Naive thymus-derived CD8-positive, alpha-beta T cell (primary cell): ENCODE measurements at places on chromosomes 5 and 9. TPM values are rescaled to one million over a fixed set of nuclear protein-coding genes. Genes with fewer than 3 reads are reported as not detected.

DNA sequence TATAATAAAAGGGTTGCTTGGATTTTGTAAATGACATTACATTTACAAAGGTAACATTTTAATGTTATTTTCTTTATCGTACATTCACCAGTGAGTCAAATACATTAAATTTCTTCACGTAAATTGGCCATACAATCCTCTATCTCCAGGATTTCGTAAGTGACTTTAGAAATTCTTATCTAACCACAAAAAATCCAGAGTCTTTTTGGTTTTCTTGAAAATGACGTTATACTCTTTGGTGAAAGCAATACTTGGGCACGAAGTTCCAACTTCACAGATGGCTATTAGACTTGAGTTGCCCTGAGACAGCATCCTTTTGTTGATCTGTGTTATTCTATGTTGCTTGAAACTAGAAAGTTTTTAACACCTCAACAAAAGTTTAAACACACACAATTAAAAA lies 87.4 kb upstream of the CDH10 start:
- DNase-seq = no peak
- no peak overlapping the region for H3K27ac ChIP-seq
- H3K4me1 ChIP-seq = no peaks in the 10 kb centered on the region
- peaks cover 4% of the 10 kb centered on the region for H3K36me3 ChIP-seq

DNA sequence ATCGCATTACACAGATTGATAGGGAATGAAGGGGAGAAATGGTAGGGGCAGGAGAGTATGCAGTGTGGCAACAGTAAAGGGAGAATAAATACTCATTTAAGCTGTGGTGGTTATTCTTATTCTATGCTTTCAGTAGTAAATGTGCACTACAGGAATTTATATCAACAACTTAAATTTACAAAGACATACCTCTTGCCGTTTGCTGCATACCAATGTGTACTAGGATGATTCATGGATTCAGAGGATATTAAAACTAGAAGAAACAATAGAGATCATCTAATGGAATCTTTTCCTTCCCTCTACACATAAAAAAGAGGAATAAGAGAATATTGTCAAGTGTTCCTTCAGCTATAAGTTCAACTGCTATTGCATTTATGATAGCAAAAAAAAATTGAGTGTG lies 103.3 kb upstream of the RASA1 start:
- DNase-seq = no peak
- no peak overlapping the region for H3K4me3 ChIP-seq
- H3K27ac ChIP-seq = no peak overlapping the region
- H3K36me3 ChIP-seq = no peaks in the 10 kb centered on the region

DNA sequence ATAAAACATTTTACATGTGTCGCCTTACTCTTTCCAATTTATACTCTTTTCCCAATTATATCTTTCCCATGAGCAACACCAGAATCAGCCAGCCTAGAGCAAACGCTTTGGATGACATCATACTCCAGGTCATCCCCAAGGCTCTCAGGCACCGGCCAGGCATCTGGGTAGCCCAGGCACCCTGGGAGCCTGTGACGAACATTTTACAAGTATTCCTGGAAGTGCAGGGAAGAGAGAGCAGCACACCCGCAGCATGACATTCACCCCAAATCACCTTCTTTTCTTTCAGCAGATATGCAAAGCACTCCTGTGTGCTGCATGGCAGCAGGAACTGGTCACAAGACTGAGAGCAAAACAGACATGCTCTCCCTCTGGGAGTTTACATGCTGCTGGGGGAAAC lies 75.7 kb upstream of the SMIM23 start:
- no peaks in the 10 kb centered on the region for H3K36me3 ChIP-seq
- no peak for DNase-seq
- no peak overlapping the region for H3K27ac ChIP-seq
- no peaks in the 10 kb centered on the region for H3K4me1 ChIP-seq
- peaks cover 10% of the 10 kb centered on the region for H3K27me3 ChIP-seq

DNA sequence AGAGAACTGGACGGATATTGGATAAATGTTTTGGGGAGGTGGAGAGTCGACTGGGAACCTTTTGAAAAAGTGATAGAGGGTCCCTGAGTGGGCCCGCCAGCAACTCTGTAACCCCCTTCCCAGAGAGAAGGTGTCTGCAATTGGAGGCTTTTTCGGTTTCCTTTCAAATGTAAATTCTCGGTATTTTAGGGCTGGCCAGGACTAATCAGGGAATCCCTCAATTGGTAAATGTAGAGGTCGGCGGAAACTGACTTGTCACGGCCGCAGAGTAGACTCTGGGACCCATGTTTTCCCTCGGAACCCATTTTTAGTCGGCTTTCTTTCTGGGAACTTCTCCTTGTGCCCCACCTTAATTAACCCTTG lies 524 bp downstream of the CCNB1 start:
- no peak for DNase-seq
- H3K27me3 ChIP-seq = no peaks in the 10 kb centered on the region
- no peaks in the 10 kb centered on the region for H3K36me3 ChIP-seq
- H3K4me1 ChIP-seq = peaks cover 28% of the 10 kb centered on the region
- peak overlapping the region; percentile 92 for H3K4me3 ChIP-seq

KLF4 gene
- total RNA-seq = 0.82 TPM

DNA sequence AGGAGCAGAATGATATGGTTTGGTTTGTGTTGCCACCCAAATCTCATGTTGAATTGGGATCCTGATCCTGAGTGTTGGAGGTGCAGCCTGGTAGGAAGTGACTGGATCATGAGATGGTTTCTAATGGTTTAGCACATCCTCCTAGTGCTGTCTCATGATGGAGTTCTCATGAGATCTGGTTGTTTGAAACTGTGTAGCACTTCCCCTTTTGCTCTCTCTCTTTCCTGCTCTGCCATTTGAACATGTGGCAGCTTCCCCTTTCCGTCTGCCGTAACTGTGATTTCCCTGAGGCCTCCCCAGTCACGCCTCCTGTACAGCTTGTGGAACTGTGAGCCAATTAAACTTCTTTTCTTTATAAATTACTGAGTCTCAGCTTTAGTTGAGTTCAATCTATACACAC lies 756.8 kb upstream of the CDH6 start:
- H3K4me3 ChIP-seq = no peak overlapping the region
- H3K4me1 ChIP-seq = no peaks in the 10 kb centered on the region
- no peaks in the 10 kb centered on the region for H3K27me3 ChIP-seq
- no peak for DNase-seq
- H3K36me3 ChIP-seq = peaks cover 7% of the 10 kb centered on the region
- H3K27ac ChIP-seq = no peak overlapping the region

DNA sequence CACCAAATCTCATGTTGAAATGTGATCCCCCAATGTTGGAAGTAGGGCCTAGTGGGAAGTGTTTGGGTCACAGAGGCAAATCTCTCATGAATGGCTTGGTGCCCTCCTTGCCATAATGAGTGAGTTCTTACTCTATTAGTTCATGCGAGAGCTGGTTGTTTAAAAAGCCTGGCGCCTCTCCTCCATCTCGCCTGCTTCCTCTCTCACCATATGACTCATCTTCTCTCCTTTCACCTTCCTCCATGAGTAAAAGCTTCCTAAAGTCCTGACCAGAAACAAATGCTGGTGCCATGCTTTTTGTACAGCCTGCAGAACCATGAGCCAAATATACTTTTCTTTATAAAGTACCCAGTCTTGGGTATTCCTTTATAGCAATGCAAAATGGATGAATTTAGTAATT lies 20.9 kb upstream of the ARHGAP26 start:
- H3K27ac ChIP-seq = no peak overlapping the region
- no peak overlapping the region for H3K4me3 ChIP-seq
- H3K36me3 ChIP-seq = no peaks in the 10 kb centered on the region

DNA sequence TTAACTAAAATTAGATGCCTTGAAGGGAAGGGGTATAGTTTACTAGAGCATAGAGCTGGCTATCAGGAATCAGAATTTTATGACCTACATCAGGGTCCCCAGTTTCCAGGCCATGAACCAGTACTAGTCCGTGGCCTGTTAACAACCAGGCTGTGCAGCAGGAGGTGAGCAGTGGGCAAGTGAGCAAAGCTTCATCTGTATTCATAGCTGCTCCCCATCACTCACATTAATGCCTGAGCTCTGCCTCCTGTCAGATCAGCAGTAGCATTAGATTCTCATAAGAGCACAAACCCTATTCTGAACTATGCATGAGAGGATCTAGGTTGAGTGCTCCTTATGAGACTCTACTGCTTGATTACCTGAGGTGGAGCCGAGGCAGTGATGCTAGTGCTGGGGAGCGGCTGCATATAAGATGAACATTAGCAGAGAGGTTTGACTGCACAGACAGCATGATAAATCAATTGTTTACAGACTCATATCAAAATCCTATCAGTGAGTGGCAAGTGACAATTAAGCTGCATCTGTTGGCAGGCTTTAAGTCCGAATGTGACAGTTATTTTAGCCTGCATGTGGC lies 44.6 kb downstream of the TAF11L14 start:
- H3K36me3 ChIP-seq = no peaks in the 10 kb centered on the region
- H3K27me3 ChIP-seq = no peaks in the 10 kb centered on the region
- DNase-seq = no peak
- no peak overlapping the region for H3K27ac ChIP-seq
- H3K4me1 ChIP-seq = no peaks in the 10 kb centered on the region

GOLM1 gene
- total RNA-seq = 0.75 TPM

- no peaks in the 10 kb centered on the region for H3K4me1 ChIP-seq
- H3K27me3 ChIP-seq = no peaks in the 10 kb centered on the region
- H3K4me3 ChIP-seq = no peak overlapping the region
- DNase-seq = no peak
- no peaks in the 10 kb centered on the region for H3K36me3 ChIP-seq
Observed at GRCh38 chr5:25619273-25619672, 974.5 kb upstream of the CDH10 start.

- H3K4me1 ChIP-seq = peaks cover 3% of the 10 kb centered on the region
- no peak for DNase-seq
- H3K4me3 ChIP-seq = no peak overlapping the region
- no peaks in the 10 kb centered on the region for H3K36me3 ChIP-seq
- no peak overlapping the region for H3K27ac ChIP-seq
Observed at GRCh38 chr5:15004506-15004905, 132.9 kb upstream of the ANKH start.

DNA sequence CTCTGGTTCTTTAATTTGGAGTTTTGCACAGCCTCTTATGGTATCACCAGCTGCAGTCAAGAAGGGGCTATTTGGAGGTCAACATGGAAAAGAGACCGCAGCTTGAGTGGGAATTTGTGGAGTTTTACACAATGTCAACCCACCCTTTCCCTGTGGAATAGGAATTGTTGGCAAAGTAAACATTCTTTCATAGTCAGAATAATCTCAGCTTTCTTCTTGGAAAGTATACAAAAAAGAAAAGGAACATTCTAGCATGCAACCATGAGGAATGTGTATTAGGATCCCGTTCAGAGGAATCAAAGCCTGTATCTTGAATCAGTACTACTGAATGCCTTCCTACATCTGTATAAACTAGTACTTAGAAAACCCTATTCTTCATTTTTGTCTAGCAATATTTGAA lies 107.6 kb downstream of the LURAP1L start:
- H3K4me1 ChIP-seq = no peaks in the 10 kb centered on the region
- no peaks in the 10 kb centered on the region for H3K36me3 ChIP-seq
- DNase-seq = no peak
- no peak overlapping the region for H3K27ac ChIP-seq
- no peak overlapping the region for H3K4me3 ChIP-seq

FOXD1 gene
- total RNA-seq = not detected

CENPK gene
- 71.0 TPM for total RNA-seq

- H3K4me1 ChIP-seq = no peaks in the 10 kb centered on the region
- H3K36me3 ChIP-seq = no peaks in the 10 kb centered on the region
- H3K27ac ChIP-seq = no peak overlapping the region
- H3K27me3 ChIP-seq = no peaks in the 10 kb centered on the region
- no peak overlapping the region for H3K4me3 ChIP-seq
Observed at GRCh38 chr9:123164285-123164684, 104.1 kb downstream of the STRBP start.

GRCh38 chr9:92425474-92425873 lies 1.2 kb upstream of the OMD start:
- no peak for DNase-seq
- H3K4me3 ChIP-seq = no peak overlapping the region
- no peaks in the 10 kb centered on the region for H3K36me3 ChIP-seq
- H3K4me1 ChIP-seq = no peaks in the 10 kb centered on the region

DNA sequence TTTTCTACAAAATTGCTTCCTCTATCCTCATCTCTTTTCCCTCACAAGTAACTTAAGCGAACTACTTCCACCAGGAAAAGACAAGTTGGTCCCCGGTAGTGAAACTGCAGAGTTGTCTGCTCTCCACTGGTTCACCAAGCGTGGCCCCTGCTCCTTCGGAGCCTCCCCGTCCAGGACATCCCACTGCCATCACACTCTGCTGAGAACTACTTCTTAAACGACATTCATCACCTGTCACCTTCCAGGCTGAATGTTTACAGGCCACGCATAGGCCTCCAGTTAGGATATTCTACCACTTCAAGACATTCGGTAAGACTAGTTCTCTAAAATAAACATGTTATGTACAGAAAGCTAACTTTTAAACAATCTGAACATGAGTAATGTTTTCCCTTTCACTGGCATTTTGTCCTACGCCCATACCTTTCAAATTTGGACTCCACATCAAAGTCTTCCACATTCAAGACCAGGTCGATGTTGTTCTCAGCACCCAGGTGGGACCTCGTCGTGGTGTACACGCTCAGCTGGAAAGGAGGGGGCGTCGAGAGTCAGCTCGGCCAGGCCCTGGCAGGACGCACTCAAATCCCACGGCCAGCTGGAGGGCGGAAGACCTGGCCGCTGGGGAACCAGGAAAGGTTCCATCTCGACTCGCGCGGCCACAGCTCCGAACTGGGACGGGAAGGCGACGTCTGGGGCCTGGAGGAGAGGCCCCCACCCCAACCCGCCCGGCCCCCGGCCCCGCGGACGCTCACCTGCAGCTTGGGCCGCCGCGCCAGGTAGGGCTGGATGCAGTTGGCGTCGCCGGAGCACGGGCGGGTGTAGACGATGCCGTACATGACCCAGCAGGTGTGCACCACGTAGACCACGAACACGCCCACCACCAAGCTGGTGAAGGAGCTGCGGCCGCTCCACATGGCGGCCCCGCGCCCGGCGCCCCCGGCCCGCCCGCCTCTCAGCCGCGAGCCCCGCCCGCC lies 683 bp downstream of the CLPTM1L start:
- no peaks in the 10 kb centered on the region for H3K27me3 ChIP-seq
- peaks cover 18% of the 10 kb centered on the region for H3K4me1 ChIP-seq
- peaks cover 29% of the 10 kb centered on the region for H3K36me3 ChIP-seq
- no peak for DNase-seq
- peak overlapping the region; percentile 82 for H3K4me3 ChIP-seq

PNPLA7 gene
- 15.7 TPM for total RNA-seq

DNA sequence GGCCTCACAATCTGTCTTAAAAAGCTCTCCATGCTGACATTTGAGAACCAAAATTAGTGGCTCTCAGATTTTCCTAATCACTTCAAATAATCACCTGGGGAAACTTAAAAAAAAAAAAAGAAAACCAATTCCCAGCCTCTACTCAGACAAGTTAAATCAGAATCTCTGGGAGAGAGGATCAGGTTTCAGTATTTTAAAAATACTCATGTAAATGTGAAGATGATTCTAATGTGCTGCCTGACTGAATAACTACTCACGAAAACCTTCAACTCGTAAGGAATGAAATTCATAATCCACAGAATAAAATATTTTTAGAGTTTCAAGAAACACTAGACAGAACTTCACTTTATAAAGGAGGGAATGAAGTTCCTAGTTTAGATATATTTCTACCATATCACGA lies 114.4 kb downstream of the SVEP1 start:
- no peaks in the 10 kb centered on the region for H3K36me3 ChIP-seq
- no peak overlapping the region for H3K4me3 ChIP-seq
- no peaks in the 10 kb centered on the region for H3K4me1 ChIP-seq
- no peak for DNase-seq

DAB2IP gene
- total RNA-seq = not detected

CAMSAP1 gene
- 26.9 TPM for total RNA-seq

GRCh38 chr9:84990850-84991513 lies 321.5 kb downstream of the NTRK2 start:
- peaks cover 9% of the 10 kb centered on the region for H3K27me3 ChIP-seq
- no peaks in the 10 kb centered on the region for H3K4me1 ChIP-seq
- H3K4me3 ChIP-seq = no peak overlapping the region
- H3K27ac ChIP-seq = no peak overlapping the region
- no peak for DNase-seq

TNFAIP8 gene
- 177 TPM for total RNA-seq
